Fibroblast of mammary gland (primary cell): ENCODE measurements at places on chromosomes 16 and 17.

- no peak for DNase-seq
Measured at GRCh38 chr16:71794943-71795342, 13.7 kb downstream of the AP1G1 start.

- peak; percentile 48 for DNase-seq
Measured at GRCh38 chr16:67170949-67171649, 761 bp downstream of the NOL3 start.

GRCh38 chr16:29743475-29743826 is 2.3 kb downstream of the C16orf54 start:
- DNase-seq, result no peak

DNA sequence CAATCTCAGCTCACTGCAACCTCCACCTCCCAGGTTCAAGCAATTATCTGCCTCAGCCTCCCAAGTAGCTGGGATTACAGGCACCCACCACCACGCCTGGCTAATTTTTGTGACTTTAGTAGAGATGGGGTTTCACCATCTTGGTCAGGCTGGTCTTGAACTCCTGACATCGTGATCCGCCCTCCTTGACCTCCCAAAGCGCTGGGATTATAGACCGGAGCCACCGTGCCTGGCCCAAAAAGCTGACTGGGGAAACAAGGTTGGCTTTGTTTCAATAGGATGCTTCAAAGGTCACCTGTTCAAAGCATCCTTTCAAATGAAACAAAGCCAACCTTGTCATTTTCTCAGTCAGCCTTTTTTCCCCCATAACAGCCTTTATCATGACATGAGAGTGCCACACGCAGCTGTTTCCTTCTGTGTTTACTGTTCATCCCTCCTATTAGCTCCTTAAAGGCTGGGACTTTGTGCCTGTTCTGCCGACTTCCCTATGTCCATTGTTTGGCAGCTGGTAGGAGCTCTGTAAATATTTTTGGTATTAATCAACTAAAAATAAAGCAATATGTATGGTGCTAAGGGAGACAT is 51.1 kb downstream of the ADAMTS18 start:
- DNase-seq, result no peak

GRCh38 chr17:58556833-58557250 is 42.4 kb upstream of the MTMR4 start:
- no peak for DNase-seq

DNA sequence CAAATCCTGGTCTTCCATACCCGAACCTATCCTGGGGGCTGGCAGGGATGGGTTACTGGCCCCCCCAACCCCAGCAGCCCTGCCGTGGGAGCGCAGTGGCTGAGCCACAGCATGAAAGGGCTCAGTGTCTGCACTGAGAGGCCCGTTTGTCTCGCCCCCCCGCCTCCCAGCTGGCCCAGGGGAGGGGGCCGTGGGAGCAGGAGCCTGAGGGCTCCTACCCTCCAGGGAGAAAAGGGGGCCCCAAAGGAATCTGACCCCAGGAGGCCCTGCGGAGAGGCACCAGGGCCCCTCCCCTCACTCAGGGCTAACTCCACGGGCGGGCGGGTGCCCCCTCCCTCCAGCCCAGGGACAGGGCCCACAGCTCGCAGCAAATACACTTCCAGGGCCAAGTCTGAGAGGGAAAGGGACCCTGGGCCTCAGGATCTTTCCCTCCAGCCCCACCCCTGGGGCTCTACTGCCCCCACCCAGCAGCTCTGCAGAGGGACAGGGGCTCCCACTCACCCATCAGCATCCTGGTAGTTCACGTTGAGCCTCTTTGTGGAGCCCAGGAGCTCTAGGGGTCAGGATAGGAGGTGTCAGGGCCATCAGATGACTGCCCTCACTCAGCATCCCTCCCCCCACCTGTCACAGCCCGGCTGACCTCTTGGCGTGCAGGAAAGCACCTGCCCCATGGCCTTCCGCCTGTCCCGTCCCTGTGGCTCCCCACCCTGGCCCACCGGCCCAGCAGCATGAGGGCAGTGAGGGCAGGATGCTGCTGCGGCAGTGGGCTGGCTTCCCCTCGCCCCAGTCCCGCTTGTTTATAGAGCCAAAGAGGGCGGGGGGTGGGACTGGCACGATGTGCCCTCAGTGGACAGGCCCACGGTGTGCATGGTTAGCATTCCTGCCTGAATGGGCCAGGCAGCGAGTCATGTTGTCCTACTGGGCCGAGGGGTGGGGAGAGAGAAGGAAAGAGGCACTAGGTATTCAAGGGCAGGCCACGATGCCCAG is 7.3 kb downstream of the CASKIN2 start:
- no peak for DNase-seq

GRCh38 chr17:13002761-13003453 is 14.9 kb downstream of the ELAC2 start:
- peak; percentile 79 for DNase-seq

DNA sequence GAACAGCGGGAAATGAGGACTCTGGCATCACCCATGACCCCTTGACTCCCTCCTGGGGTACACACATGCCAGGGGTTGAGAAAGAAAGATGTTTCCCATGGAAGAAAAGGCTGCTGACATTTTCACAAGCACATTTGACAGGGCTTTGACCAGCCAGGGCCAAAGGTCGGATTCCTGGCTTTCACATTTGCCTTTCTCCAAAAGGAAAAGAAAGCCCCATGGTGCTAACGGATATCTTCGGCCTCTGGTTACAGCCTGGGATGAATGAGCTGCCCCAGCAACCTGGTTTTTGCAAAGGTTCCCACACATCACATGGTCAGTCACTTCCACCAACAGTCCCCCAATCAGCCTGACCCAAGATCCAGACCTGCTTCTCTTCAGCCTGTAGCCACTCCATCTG is 478.2 kb upstream of the CDH11 start:
- DNase-seq, result no peak

DNA sequence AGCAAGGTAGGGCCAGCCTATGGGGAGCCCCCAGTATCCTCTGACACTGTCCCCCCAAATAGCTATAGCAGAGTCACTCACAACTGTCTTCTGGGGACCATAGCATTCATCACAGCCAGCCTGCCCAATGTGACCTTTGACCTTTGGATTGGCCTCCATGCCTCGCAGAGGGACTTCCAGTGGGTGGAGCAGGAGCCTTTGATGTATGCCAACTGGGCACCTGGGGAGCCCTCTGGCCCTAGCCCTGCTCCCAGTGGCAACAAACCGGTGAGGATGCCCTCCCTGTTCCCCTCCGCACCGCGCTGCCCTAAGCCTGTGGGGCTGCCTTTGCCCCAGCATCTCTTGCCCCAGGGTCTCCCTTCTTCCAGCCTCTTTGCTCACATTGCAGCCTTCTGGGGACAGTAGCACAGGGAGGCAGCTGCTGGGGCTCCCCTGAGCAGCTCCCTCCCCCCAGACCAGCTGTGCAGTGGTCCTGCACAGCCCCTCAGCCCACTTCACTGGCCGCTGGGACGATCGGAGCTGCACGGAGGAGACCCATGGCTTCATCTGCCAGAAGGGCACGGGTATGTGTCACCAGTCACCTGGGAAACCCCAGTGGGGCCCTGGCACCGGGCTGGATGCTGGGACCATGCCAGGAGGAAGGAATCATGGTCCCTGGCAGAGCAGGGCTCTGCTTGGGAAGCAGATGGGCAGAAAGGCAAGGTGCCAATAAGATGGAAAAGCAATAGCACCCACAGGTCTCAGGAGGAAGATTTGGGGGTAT is 61.1 kb downstream of the MRC2 start:
- DNase-seq, result no peak

GRCh38 chr16:4520913-4521312 is 17.7 kb downstream of the CDIP1 start:
- DNase-seq, result no peak

GRCh38 chr16:86217001-86217890 is 293.1 kb upstream of the FOXF1 start:
- no peak for DNase-seq

DNA sequence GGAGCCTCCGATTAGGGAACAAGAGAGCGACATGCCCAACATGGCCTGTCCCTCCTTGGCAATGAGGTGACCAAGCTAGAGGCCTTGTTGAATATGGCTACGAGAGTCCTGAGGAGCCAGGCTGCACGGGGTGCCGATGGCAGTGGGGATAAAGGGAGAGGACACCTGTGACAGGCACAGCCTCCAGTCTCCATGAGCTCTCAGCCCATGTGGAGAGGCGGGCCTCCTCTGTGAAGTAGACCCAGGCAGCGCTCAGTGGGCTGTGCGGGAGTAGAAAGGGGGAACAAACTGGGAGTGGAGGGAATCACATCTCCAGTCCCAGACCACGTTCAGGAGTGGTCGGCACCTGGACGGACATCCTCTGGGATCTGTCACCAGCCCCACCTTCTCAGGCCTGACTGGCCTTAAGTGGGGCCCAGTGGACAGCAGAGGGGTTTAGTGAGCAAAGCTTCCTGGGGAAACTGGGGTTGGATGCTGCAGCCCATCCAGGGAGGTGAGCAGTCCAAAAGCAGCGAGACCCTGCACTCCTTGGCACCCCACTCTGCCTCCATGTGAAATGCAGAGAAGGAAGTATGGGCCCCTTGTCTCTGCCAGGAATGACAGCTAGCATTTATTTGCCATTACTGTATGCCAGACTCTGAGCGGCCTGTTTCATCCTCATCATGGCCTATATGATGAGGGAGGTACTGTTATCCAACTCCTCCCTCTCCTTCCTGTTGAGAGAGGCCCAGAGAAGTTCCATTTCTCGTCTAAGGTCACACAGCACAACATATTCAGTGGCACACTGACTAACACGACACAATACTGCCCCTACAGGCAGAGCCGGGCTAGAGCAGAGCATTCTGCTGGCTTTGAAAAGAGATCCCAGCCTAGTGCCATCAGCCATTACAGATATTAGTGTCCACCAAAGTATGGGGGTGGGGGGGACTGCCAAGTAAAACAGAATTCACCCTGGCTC is 4.5 kb upstream of the TMEM92 start:
- peak; percentile 88 for DNase-seq

GRCh38 chr17:51270636-51271035 is 10.3 kb downstream of the UTP18 start:
- no peak for DNase-seq

DNA sequence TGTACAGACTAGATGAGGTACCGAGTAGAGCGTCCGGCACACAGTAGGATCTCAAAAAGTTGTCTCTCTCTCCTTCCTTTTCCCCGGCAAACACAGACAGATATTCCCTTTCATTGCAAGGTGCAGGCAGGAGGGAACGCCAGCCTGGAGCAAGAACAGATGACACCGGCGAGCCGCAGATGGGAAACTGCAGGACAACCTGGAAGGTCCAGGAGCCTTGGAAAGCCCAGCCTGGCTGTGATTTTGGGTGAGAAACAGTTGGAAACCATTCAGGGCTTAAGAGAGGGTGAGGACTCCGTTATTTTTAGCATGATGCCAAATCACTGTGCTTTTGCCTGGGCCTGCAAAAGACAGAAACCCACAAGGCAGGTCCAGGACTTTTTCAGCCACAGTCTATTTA is 7.3 kb downstream of the CDH11 start:
- DNase-seq, result no peak

DNA sequence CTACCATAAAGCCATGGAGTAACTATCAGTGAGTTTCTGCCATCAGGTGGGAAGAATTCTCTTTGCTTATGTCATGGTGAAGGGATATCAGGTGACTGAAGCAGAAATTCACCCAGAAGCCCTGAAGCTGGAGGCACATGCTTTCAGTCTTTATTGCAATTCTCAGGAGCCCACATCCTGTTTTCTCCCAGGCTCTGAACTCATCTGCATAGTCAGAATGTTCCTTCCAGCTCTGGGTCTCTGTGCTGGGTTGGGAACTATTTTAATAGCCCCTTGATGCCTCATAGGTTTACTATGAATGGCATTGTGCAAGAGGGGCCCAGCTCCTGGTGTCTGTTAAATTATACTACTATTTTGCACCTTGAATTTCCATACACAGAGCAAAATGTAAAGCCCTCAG is 198.4 kb upstream of the SOX9 start:
- peak; percentile 53 for DNase-seq

DNA sequence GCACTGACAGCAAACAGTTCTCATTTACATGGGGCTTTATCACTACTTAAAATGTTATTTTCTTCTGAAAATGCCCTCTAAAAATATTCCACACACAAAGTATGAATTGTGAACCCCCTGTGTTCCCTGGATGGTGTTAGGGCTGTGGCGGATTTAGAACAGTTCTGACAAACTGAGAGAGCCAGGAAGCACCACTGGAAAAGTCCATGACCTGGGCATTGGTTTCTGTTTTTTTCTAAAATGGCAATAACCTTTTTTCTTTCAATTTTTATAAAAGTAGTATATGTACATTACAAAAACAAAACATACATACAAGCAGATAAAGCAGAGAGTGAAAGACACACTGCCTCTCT is 21.0 kb upstream of the ERN1 start:
- no peak for DNase-seq

GRCh38 chr16:23160574-23160973 is 11.3 kb upstream of the USP31 start:
- peak; percentile 2 for DNase-seq

- DNase-seq, result no peak
Measured at GRCh38 chr16:50381679-50382440, 13.1 kb upstream of the BRD7 start.

DNA sequence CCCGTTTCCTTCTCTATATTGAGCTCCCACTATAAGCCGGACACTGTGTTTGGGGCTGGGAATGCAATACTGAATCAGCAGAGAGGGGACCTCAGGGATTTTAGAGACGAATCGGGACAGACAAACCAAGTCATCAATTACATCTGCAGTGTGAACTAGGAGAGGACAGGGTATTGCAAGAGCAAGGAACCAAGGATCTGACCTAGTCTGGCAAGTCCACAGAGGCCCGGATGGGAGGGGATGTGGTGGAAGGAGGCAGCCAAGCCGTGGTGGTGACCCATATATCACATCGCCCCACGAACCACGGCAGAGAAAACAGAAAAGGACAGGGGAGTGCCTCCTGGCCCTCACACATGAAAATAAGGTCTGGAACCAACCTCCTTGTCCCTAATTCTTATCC is 28.1 kb upstream of the NXPH3 start:
- no peak for DNase-seq

GRCh38 chr17:76199469-76199868 is 40.8 kb downstream of the RNF157 start:
- DNase-seq, result no peak

DNA sequence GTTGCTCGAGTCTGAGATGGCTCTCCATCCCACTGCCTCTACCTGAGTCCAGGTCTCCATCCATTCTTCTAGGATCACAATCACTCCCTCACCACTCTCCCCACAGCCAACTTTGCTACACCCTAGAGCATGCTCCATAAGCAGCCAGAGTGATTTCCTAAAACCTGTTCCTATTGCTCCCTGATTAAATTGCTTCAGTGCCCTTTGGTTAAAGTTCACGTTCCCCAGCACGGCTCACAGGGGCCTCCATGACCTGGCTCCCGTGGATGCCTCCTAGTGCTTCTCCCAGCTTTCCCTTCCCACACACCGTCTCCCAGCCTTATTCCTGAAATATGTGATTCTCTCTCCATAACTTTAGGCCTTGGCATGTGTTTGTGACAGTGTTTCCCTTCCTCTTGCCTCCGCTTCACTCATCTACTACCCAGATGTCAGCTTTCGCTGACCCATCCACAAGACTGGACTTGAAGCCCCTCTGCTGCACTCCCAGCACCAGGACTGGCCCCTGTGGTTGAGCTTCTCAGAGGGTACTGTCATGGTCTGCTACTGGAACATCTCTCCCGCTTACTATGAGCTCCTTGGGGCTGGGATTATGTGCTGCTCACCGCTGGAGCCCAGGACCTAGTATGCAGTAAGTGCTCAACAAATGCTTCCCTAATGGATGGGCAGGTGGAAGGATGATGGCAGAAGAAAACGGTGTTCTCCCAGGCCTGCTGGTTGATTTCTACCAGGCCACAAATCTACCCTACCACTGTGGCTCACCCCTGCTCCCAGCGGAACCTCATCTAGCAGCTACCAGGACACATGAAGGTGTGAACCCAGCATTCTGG is 17.9 kb downstream of the MYO18A start:
- no peak for DNase-seq

GRCh38 chr16:88697116-88697830 is 8.9 kb downstream of the RNF166 start:
- DNase-seq, result no peak
